ENCODE measurements at places on chromosomes 6 and 20.

DNA sequence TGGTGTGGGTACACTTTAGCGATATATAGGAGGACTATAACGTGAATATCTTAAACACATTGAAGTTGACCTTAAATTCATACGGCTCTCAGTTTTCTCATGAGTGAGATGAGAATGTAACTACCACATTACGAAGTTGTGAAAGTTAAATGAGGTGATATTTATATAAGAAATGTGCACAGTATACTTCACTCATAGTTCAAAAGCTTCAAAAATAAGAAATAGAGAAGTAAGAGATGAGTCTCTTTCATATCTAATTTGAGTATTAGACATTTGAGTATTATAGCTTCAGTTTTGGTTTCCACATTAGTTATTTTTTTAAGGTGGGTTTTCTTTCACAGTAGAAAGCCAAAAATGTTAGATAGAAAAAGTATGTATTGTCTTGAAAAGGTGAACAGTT lies 183.3 kb downstream of the NKAIN2 start:
- no peak for DNase-seq

DNA sequence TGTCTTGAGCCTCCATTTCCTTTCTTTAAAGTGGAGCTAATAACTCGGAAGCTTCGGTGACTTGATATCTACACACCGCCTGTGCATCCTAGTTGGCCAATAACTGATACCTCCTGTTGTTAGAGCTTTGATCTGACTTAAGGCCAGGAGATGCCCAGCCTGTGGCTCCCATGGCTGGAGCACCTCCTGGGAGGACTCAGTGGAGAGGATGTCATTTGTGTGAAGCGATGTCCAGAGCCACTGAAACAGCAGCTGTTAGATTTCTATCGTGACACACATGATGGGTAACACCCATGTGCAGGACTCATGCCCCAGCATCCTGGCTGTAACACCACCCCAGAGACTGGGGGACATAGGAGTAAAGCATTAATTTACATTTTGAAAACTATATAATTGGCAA lies 30.8 kb downstream of the SDCBP2 start:
- no peak for DNase-seq

DNA sequence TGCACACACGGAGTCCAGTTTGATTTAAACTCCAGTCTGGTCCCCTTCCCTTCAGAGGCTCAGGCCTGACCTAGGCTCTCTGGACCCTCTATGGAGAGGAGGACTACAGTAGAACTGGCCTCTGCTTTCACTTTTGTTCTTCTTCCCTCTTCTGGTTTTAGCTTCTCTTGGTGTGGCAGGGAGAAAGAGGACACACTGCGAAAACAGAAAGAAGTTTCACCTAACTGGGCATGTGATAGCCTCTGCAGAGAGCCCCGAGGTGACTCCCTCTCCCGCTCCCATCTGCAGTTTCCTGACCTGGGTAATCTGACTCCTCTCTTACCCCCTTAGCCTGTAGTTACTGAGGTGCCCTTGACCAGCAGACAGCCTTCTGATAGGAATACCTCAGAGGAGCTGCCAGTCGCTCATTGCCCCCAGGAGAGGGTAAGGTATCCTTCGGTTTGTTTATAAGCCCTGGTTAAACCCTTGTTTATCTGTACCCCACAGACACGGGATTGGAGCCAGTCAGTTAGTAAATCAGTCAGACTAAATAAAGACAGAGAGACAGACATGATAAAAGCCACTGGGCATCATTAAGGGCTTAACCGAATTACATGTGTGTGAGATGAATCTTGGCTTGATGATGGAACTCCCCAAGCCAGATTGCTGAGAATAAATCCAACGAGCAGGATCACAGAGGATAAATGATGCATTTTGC lies 12.0 kb upstream of the DTNBP1 start:
- DNase-seq, result no peak

DNA sequence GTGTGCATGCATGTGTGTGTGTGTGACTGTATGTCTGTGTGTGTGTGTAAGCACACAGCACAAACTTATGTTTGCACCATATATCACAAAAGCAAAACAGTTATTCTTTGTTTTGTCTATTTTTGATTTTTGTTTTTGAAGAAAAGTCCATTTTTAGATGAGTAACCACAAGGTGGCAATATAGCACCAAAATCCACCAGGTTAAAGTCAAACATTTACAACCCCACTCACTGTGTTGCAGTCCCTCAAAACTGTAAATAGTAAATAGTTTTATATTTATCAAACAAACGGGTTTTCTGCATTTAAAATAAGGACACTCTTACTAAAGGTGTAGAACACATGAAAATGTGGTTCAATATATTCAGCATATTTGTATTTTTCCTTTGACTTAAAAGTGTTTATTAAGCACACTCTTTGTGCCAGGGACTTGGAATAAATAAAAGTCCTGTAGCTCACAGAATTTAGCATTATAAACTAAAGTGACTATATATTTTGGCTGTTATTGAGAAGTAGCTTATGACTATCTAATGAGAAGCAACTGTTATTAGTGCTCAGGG lies 118.5 kb downstream of the GFRAL start:
- DNase-seq, result no peak

- no peak for DNase-seq
Observed at GRCh38 chr20:4961746-4962145, 39.6 kb downstream of the SLC23A2 start.

- DNase-seq, result no peak
Observed at GRCh38 chr6:16136091-16136490, 7.2 kb downstream of the MYLIP start.

- DNase-seq, result no peak
Observed at GRCh38 chr6:149646599-149646998, 1.9 kb downstream of the KATNA1 start.

DNA sequence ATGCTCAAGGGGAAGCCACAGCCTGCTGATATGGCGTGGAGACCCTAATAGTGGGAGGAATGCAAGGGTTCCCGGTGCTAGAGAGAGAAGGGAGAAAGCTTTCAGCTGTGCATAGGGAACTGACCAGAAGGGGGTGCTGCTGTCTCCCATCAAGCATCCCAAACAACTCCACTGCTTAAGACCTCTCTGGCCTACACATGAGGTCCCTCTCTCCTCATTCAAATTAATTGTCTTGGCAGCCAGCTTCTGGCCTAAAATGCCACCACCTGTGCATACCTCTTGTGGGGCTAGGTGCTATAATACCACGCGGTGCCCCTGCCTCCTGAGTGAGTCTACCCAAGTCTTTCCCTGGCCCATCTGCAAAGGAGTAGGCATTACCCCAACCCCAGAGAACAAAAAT lies 14.5 kb downstream of the ADISSP start:
- DNase-seq, result no peak

DNA sequence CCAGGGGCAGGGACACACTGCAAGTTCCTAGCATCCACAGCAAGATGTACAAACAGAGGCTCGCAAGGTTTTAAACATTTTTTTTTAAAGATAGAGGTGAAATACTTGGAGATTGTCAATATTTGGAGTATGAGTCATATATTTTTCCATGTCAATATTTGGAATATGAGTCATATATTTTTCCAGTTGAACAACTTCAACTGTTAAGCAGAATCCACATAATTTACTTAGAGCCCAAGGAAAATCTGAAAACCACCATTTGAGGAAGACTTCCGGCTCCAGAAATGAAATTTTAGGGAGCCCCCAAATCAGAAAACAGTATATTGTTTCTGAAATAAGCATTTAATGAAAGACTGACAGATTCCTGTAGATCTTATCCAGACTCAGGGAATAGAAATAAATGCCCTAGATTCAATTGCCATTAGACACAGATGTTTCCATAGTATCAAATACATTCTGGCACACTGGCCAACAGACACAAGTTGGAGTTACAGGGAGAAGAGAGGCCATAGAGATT lies 51.6 kb upstream of the FAM184A start:
- no peak for DNase-seq

GRCh38 chr20:12354725-12355124 lies 437.0 kb downstream of the BTBD3 start:
- no peak for DNase-seq

- no peak for DNase-seq
Observed at GRCh38 chr20:23744817-23745216, 5.9 kb downstream of the CST1 start.

DNA sequence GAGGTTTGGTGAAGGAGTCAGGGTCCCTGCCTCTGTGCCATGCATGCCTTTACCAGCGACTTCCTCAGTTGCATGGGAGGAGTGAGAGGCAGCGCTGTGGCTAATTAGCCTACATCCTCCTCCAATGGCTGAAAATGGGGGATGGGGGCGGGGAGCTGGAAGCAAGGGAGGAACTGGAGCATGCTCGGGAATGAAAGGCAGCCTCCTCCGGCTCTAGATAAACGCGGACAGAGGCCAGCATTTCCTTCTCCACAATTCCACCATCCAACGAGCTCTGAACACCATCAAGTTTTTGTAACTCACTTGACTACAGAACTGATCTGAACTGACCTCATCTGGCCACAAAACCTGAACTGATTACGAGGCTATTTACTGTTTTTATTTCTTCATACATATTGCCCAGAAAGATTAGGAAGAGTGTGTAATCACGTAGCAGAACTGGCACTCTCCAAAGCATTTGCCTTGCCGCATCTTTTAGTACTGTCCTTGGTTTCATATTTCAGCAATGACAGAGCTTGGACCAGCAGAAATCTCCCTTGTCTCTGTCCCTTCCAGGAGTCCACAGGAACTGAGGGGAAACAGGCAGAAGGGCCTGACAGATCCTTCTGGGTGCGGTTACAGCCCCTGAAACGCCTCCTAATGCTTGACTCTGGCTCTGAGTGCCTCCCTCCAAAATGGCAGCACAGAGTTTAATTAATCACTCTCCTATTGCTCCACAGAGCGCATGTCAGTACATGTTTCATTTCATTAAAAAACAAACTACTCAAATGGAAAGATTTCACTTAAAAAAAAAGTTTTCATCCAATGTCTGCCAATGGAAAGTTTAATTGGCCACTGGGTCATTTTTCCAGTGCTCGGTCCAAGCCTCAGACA lies 58.2 kb upstream of the TRAF3IP2 start:
- no peak for DNase-seq

DNA sequence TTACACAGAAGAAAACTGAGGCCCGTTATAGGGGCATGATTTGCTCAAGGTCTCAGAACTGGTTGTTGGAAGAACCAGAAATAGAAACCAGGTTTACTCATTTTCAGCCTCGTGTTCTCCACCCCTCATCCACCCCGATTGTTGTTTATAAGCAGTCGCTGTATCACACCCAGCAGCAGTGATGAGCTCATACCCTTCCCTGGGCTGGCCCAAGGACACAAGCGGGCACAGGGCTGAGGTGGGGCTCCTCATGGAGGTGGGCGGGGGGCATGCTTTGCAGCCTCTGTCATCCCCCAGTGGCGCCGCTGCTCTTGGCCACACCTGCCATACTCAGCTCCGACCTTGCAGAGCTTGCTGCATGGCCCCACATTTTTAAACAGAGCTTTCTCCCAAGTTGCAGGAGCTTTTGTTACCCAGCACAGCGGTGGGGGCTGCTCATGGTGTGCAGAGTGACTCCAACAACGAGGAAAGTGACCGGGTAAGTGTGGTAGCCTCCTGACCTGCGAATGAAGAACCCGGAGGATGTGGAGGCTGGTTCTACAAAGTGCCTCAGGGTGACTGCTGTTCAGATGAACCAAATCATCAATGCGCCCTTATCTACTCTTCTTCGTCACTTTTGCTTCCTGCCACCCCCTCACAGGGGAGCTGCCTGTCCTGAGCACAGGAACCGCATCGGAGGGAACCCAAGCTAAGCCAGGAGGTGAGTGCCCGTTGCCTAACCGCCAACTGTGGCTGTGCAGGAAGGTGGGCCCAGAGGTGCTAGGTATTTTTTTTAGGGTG lies 43.6 kb upstream of the NKX2-2 start:
- DNase-seq, result no peak

DNA sequence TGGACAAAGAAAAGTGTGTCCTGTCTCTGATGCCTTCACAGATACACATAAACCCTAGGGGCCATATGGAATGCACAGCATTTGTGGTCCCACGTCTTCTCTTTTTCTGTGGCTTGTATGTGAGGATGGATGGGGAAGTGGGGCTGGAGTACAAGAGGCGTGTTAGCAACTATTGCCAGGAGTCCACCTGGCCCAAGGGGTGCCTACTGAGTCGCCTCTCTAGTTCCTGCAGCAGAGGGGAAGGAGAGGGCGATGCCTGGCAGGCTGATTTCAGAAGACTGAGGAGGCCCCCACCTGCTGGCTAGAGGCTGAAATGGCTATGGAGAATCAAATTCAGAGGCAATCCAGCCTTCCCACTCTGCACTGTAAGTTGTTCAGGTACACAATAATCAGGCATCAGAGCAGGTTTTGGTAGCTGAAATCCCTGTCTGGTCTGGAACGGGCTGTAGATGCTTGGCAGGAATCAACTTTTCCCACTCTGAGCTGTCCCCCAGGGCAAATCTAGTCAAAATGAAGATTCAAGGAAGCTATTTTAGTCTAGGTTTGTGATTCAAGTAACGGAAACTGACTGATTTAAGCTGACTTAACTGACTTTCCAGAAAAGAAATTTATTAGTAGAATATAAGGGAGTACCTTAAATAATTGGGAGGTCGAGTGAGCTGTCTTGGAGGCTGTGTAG lies 14.9 kb upstream of the PPARD start:
- no peak for DNase-seq

DNA sequence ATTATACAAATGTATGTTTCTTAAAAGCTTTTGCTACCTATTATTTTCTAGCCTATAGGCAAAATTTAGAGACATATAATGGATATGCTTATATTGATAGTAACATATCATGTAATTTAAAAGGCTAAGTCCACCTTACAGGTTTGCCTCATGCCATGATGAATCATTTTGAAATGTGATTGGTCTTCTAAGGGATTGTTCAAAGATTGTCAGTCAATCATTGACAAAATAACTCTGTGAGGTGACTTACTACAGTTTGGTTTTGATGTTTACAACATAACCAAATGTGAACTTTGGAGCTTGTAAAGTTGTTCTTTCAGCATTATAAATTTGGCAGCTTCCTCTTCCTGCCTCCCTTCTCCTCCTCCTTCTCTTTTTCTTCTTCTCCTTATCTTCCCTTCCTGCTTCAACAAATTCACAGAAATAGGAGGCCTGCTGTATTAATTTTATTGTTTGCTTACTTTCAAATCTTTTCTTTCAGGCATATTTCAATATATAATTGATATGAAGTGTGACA lies 39.7 kb upstream of the ZFP64 start:
- no peak for DNase-seq

GRCh38 chr20:46568570-46569129 lies 18.2 kb upstream of the OCSTAMP start:
- peak; percentile 24 for DNase-seq

- no peak for DNase-seq
Observed at GRCh38 chr6:166488701-166489100, 97.8 kb downstream of the RAMACL start.

Data from HFF-Myc (cell line).